Frontal cortex (tissue), 4 donors: ENCODE measurements at places on chromosomes 7 and 10. TPM values are rescaled to one million over a fixed set of nuclear protein-coding genes. Genes with fewer than 3 reads are reported as not detected.

SLC13A4 gene
- 12.6 TPM for total RNA-seq

GPR37 gene
- 39.1 TPM for total RNA-seq

UCN3 gene
- not detected for total RNA-seq

RBM48 gene
- total RNA-seq = 20.0 TPM

DNA sequence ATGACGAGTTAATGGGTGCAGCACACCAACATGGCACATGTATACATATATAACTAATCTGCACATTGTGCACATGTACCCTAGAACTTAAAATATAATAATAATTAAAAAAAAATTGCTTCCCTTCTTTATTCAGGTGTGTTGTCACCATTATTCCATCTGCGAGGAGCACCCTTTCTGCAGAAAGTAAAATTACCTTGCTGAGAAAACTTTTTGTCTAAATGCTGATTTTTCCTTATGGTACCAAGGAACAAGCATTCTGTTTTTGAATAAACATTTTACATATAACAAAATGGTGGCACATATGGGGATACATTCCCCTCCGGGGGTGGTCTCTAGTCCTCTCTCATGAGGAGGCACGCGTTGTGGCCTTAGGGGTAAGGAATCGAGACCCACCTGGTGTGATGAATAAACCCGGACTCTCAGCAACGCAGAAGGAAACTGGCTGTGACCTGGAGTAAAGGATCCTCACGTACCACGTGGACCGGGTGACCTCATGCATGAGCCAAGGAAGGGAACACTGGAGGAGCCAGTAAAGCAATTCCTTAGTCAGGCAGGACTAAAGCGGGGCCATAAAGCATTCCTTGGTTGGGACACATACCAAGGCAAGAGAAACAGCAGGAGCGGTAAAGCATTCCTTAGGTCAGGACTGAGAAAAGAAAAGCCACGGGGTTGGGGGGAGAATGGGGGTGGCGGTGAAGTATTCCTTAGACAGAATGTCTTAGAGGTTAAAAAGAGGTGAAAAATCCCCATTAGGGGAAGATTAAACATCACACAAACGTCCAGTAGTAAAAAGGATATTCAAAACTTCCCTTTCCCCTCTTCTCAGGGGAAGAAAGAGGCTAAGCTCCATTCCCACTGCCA lies 20.8 kb upstream of the OPTN start:
- no peak for DNase-seq

DNA sequence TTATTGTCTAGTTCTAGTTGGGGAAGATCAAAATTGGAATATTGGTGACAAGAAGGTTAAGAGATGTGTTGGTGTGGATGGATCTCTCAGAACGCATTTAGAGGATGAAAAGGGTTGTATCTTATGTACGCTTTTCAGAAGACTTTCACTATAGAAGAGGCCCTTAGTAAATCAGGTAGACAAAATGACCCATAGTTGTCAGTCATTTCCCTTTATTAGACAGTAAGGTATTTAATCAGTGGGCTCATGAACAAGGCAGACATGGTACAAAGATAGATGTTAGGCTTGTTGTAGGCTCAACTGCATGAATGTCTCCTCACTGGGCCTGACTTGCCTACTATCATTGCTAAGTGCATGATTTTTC lies 359.2 kb downstream of the PHF14 start:
- DNase-seq = no peak

GRCh38 chr10:101042667-101043362 lies 11.8 kb downstream of the SFXN3 start:
- peak; percentile 72 for DNase-seq

DNA sequence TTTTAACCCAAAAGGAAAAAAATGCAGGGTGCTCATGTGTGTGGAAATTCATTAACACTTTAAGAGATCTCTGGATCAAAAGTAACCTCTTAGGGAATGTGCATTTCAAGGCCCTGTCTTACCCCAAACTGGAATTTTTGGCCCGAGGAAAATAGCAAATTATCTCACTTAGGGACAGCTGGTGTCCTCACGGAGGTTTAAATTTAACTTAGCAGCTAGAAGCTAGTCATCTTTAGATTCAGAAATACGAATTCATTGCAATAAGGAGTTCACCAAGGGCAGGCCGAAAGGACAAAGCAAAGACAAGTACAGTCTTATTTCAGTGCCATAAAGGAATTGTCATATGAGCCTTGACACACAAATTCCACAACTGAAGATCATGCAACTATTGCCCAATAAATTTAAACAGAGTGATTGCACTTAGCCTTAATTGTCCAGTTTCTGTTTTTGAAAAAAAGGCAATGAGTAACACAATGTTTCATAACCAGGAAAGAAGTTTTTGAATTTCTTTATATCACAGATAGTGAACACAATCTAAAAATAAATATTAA lies 22.4 kb upstream of the SEMA3C start:
- no peak for DNase-seq

GRCh38 chr10:26365681-26366358 lies 72.3 kb upstream of the APBB1IP start:
- DNase-seq = no peak

GRCh38 chr7:112296432-112296831 lies 89.9 kb downstream of the ZNF277 start:
- no peak for DNase-seq
